ENCODE measurements at places on chromosomes 2 and 18.

- DNase-seq, result no peak
Measured at GRCh38 chr2:147424766-147425165, 420.1 kb upstream of the ACVR2A start.

DNA sequence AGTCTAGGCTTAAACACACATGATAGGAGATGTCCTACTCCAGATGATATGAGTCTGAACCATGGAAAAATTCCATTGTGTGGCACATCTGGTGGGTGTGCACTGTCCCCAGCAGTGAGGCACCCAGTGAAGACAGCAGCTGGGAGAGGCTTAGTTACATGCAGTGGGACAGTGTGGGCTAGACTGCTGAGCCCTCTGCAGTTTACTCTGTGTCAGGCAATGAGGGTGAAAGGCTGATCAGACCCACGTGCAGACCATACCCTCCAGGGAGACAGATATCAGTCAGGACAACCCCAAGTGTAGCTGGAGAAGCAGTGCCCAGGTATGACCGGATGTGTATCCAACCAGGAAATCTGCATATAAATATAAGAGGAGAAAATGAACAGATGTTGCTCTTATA is 13.4 kb downstream of the IL37 start:
- DNase-seq, result no peak

DNA sequence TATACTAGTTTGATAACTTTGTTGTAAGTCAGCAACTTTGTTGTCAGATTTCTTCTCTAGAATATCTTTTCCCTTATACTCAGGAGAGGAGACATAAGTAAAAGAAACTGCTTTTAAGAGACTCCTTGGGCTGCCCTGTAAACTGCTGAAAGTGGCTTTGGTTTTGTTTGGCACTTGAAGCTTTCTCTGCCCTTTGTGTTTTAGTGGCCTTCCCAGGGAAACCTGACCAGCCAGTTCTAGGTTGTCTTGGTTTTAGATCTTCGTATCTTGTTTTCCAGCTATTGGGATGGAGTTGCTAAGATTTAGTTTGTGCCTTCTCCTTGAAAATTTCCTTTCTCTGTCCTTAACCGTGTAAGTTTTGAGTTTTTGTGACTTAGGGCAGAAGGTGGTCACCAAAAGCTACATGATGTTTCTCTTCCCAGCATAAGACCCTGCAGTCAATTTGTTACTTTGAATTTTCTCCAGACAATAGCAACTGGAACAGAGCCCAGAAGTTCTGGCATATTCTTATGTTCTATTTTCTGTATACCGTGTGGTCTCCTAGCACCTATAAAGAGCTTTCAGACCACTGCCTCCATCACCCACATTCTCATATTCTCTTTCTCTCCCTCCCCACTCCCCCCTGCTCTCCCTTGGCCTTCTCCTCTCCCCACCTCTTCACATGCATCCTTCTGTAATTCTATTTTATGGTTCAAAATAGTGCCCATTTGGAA is 81.1 kb downstream of the BOLA3 start:
- DNase-seq, result no peak

GRCh38 chr2:235666213-235666781 is 172.5 kb downstream of the AGAP1 start:
- peak; percentile 73 for DNase-seq

- no peak for DNase-seq
Measured at GRCh38 chr18:74869904-74870863, 272.5 kb downstream of the ZNF407 start.

GRCh38 chr2:45739796-45740485 is 88.5 kb downstream of the PRKCE start:
- DNase-seq, result no peak

- DNase-seq, result no peak
Measured at GRCh38 chr2:24169023-24169422, 5.8 kb upstream of the FAM228A start.

DNA sequence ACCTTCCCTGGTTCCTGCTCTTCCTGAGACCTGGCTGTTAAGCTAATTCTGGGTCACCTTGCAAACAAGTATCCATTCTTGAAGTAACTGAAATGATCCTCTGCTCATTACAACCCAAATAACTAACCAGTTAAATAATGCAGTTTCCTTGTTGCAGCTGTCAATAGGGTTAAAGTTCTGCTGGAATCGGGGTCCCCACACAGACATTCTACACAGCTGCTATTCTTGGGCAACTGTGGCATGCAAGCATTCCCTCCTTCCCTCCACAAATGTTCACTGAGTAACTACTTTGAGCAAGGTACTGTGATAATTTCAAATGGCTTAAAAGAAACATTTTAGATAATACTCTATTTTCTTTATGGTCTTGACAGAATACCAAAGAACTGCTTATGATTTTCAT is 17.1 kb downstream of the RBKS start:
- no peak for DNase-seq

GRCh38 chr18:10775026-10775425 is 249.2 kb downstream of the NAPG start:
- DNase-seq, result no peak

GRCh38 chr2:9883897-9884296 is 40.6 kb downstream of the TAF1B start:
- DNase-seq, result no peak

DNA sequence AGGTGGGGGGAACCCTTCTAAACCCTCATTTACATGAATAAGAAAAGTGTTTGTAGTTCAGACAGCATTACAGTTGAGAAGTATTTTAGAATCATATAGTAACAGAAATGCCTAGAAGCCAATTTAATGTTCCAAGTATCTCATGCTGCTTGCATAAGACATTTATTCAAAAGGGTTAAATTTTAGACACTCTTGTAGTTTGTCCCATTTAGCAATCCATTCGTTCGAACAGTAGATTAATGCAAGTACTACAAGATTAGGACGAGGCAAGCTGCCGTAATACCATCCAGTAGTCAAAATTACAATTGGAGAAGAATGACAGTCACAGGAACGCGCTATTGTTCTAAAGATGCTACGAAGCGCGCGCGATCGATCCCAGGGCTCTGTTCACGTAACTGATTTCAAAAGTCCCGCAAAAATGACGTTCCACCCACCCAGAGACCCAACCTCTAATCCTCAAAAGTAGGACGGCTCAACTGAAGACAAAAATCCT is 1.2 kb downstream of the TMEM237 start:
- DNase-seq, result no peak

GRCh38 chr2:190318931-190319554 is 583 bp downstream of the HIBCH start:
- DNase-seq, result no peak

GRCh38 chr2:237556773-237557632 is 9.4 kb upstream of the PRLH start:
- no peak for DNase-seq

GRCh38 chr2:43854671-43855070 is 15.9 kb downstream of the ABCG8 start:
- DNase-seq, result no peak

- no peak for DNase-seq
Measured at GRCh38 chr18:11150271-11150615, 874 bp upstream of the PIEZO2 start.

DNA sequence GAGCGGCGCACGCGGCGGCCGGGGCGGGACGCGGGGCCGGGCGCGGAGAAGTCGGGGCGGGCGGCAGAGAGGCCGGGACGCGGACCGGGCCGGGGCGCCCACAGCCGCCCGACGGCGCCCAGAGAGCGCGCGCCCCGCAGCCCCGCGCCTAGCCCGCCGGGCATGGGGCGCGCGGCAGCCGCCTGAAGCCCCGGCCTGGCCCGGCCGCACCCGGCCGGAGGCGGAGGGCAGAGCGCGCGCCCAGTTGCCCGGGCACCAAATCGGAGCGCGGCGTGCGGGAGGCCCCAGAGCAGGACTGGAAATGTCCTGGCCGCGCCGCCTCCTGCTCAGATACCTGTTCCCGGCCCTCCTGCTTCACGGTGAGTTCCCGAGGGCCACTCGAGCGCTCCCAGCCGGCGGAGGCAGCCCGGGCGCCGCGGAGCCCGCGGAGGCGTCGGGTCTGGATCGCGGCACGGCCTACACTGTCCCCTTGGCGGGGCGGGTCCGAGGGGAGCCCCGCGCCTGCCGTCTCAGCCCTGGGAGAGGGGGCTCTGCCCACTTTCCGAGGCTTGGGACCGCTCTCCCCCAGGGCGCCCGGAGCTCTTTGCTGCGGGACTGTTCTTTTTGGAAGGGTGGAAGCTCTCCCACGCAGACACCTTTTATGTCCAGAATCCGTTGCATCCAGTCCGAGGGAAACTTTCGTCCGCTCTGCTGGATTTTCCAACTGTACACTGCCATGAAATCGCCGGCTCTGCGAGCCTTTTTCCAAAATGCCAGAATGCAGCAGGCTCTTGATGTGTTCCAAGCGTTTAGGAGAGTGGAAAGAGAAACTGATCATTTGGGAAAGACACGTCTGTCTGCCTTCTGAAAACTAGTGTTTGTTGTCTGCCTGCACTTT is 484 bp downstream of the APCDD1 start:
- DNase-seq, result peak; percentile 84

GRCh38 chr2:102235042-102235473 is 48.2 kb downstream of the IL1RL2 start:
- DNase-seq, result no peak

DNA sequence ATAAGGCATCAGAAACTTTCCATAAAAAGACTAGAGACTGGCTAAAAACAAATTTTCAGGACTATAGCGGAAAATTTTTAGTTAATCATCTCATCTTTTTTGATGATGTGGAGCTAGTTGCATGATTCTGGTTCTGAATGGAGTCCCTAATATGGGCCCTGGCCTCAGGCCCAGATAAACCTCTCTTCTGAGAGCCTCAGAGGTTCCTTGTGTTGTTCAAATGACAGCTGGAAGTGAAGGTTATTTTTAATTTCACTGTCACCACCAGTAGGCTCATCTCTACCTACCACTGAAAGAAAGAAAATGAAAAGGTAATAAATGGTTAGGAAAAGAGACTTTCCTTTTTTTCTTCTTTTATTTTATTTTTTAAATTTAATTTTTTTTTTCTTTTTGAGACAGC is 75.9 kb downstream of the EVA1A start:
- DNase-seq, result no peak

DNA sequence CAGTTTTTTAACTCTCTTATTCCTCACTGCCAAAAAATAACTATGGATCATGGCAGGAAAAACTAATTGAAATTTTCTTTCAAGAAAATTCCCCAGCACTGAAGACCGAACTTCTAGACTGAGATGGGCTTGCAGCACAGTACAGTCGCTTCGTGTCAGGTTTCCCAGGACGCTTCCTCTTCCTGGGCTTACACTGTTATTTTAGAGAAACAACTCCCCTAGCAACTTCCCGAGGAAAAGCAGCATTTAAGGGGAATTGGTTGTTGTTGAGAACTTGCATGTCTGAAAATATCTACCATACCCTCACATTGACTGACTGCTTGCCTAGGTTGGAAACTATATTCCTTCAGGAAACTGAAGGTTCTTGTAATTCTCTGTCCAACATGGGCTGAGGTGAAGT is 95.8 kb downstream of the NOL10 start:
- no peak for DNase-seq
